ENCODE measurements at places on chromosomes 13 and 19.

GRCh38 chr13:60392131-60392530 lies 4.9 kb upstream of the TDRD3 start:
- no peak for DNase-seq

DNA sequence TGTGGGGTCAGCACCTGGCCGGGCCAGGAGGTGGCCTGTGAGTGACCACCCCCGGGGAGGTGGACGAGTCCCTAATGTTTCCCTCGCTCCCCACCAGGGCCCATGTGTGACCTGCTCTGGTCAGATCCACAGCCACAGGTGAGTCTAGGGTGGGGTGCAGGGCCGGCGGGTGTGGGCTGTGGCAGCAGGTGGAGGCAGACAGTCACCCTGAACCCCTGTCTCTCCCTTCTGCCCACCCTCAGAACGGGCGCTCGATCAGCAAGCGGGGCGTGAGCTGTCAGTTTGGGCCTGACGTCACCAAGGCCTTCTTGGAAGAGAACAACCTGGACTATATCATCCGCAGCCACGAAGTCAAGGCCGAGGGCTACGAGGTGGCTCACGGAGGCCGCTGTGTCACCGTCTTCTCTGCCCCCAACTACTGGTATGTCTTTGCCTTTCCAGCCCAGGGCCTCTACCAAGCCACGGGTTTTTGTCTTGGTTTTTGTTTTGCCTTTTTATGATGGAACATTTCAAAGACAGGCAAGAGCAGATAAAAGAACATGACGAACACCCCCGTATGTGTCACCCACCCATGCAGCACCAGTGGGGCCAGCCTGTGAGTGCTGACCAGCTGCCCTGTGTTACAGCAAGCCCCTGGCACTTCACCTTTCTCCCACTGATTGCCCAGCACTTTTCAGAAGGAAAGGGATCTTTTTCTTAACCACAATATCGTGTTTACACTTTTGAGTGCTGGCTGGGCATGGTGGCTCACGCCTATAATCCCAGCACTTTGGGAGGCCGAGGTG lies 24.9 kb downstream of the CCDC8 start:
- no peak for DNase-seq

GRCh38 chr13:59445812-59446211 lies 717.9 kb downstream of the DIAPH3 start:
- no peak for DNase-seq

GRCh38 chr19:1646659-1647453 lies 5.6 kb downstream of the TCF3 start:
- DNase-seq, result no peak

DNA sequence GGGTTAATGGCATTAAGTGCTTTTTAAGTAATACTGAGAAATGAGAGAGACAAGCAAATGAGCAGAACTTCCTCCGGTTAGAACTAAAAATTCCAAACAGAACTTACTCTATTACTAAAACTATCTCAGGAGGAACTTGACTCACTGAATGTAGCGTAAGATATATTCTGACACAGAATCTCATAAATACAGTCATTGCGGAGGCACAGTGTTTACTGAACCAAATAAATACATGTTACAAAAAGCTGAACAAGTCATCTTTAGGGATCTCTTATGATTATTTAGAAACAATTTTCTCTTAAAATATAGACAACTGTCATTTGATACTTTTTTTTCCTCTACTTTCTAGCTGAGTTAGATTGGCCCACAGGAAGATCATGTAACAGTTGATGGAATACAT lies 283.1 kb downstream of the KLF12 start:
- no peak for DNase-seq

DNA sequence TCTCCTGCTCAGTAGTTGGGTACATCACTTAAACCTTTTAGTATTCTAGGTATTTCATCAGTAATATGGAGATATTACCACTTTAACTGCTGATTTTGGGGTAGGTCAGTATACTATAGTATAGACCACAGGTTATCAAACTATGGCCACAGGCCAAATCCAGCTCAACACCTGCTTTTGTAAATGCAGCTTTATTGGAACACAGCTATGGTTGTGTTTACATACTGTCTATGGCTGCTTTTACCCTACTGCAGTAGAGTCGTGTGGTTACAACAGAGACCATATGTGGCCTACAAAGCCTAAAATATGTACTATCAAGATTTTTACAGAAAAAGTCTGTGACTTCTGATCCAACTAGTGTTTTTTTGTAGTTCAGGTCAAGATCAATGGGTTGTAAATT lies 10.3 kb downstream of the COG6 start:
- no peak for DNase-seq

- no peak for DNase-seq
Measured at GRCh38 chr19:31268751-31269383, 80.4 kb downstream of the TSHZ3 start.

GRCh38 chr13:91212231-91212630 lies 135.3 kb upstream of the MIR17HG start:
- no peak for DNase-seq

DNA sequence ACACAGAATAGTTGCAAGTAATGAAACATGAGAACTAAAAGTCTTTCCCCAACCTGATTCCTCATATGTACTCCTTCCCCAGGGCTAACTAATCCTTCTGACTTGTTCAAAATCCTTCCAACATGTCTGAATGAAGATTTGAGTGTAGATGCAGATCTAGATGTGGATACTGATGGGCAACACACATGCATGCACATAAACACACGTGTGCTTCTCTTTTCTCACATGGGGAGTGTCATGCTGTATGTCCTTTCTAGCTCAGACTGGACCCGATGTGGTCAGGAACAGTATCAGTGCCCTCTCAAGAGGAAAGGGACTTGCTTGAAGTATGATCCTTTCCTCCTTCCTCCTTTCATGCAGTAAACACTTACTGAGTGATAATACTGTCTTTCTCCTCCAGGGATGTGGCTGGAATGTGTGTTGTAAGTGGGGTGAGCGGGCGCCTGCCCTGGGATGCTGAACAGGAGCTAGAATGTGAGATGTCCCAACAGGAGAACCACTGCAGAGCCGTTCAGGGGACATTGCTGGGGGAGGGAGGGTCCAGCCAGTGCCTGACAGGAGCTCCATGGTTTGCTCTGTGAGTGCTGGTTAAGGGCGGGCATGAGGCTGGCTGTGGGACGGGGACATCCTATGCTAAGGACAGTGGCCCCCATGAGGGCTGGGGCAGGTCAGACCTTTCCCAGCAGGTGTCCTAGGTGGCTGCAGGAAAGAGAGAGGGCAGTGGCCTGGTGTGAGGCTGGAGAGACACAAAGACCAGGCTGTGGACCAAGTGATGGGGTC lies 146.9 kb downstream of the TEX29 start:
- no peak for DNase-seq

DNA sequence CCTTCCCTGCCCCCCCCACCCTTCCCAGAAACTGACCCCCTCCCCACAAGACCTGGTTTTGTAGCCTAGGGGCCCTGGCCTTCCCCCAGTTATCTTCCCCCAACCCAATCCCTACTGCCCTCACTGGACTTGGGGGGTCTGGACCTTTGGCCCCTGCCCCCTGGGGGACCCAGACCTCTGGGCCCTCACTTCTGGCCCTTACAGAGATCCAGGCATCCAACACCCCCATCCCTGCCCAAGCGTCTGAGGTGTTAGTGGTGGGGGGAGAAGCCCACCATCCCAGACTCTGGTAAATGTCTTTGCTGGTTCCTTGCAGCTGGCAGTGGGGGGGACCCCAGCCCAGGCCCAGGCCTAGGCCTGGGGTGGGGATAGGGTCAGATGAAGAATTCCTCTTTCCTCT lies 3.5 kb upstream of the ZNF428 start:
- no peak for DNase-seq

DNA sequence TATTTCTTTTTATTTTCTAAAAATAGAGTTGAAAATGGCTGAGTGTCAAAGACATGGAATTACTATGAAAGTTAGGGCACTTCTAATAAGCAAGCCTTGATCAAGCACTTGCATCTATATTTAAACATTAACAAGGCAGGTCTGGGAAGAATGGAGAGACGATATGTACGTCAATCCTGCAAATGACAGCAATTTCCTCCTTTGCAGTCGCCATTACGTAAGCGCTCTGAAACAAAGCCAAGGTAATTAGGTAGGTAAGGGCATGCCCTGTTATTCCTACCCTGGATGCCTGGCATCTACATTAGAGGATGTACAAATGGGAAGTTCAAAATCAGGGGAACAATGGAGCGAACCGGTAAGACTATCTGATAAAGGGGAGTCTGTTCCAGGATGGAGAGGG lies 664.0 kb upstream of the ARGLU1 start:
- DNase-seq, result no peak

GRCh38 chr19:33393286-33394005 lies 19.9 kb downstream of the CEBPG start:
- DNase-seq, result no peak

GRCh38 chr13:83752141-83752540 lies 130.1 kb downstream of the SLITRK1 start:
- DNase-seq, result no peak

DNA sequence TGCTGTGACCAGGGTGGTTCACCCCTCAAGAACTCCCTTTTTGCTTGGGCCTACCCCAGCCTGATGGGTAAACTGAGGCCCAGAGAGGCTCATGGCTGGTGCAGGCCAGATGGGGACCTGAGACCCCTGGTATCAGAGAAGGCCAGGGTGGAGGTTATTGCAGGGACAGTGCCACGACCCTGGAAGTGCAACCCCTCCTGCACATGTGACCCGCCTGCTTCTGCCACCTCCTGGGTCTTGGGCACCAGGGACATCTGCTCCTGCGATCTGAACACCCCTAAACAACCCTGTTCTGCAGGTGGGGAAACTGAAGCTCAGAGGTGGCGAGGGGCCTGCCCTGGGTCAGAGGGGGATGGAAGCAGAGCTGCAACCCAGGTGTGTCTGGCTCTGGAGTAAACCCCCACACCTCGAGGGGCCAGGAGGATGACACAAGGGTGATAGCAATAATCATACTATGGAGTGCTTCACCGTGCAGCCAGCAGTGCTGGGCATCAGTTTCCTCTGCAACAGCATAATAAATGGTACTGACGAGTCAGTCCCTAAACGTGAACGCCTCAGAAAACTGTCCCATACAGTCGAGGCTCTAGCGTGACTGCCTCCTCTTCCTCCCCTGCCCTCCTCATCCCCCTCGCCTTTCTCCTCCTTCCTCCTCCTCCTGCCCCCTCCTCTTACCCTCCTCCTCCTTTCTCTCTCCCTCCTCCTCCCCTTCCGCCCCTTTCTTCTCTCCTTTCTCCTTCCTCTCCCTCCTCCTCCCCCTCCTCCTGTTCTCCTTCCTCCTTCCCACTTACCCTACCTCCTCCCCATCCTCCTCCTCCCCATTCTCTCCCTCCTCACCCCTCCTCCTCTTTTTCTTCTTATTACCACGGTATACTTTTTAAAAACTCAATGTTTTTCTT lies 4.3 kb downstream of the YJEFN3 start:
- no peak for DNase-seq

GRCh38 chr19:6220385-6221191 lies 59.2 kb downstream of the MLLT1 start:
- DNase-seq, result no peak

DNA sequence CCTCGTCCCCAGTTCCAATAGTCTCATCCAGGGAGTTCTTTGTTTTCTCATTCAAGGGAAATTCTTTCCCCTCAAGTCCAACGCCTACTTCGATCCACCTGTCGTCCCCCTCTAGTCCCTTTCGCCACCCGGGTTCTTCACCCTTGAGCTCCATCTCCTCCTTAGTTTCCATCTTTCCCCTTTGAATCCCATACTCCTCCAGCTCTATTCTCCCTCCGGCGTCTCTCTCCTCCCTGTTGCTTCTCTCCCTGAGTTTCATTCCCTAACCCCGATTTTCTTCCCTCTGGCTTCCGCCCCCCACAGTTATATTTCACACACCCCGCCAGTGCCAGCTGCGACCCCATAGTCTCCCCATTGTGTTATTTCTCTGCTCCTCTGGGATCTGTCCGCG lies 628 bp upstream of the SLC17A7 start:
- no peak for DNase-seq

DNA sequence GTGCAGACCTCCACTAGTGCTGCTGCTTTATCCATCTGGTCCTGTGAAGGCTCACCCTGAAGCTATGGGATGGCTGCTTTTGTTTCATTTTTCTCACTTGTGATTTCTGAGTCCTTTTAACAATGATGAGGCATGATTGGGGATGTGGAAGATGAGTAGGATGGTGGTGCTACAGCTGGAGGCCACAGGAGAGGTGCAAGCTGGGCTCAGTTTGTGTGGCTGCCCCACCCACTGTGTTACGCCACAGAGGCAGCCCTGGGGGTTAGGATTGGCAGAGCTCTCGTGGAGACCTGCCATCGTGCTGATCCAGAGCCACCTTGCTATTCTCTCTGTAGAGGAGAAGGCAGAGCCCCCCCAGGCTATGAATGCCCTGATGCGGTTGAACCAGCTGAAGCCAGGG lies 19.6 kb upstream of the QTRT1 start:
- no peak for DNase-seq

GRCh38 chr19:44303976-44304568 lies 753 bp downstream of the ZNF235 start:
- DNase-seq, result no peak

GRCh38 chr19:16587833-16588823 lies 15.9 kb upstream of the SLC35E1 start:
- DNase-seq, result no peak

DNA sequence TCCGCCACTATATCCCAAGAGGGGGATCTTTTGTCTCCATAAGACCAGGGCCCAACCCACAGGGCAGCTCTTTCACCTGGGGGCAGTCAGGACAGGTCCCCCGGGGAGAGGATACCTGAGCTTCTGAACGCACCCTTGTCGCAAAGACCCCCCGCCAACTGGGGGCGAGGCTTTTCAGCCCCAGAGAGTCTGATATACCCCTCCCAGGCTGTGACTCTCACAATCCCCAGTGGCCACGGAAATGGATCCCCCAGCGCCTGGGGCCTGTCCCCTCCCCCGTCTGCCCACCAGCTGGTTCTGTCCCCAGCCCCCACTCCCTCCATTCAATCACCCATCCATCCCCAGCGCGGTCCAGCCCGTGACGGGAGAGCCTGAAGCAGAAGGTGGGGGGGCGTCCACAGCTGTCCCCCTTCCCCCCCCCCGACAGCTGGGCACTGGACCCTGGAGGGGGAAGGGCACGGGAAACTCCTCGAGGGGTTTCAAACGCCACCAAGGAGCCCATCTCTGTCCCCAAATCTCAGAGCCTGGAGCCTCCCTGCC lies 823 bp downstream of the DOCK6 start:
- DNase-seq, result no peak

- no peak for DNase-seq
Measured at GRCh38 chr19:55308281-55308680, 16.9 kb downstream of the TMEM150B start.

- DNase-seq, result no peak
Measured at GRCh38 chr19:29758863-29759262, 43.8 kb upstream of the C19orf12 start.

GRCh38 chr19:13935765-13936510 lies 2.3 kb downstream of the PODNL1 start:
- DNase-seq, result no peak

DNA sequence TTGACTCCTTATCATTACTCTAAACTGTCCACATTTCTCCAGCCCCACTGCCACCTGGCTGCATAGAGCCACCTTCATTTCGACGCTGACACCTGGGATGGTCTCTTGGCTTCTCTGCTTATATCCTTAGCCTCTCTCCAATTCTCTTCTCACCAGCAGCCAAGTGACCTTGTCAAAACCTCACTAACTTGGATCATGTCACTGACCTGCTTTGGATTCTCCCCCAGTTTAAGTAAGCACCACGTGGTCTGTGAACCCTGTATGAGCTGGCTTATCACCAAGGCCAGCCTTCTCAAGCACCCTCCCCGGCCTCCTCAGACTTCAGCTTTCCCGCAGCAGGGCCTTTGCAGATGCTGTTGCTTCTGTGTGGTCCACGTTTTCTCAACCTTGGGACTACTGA lies 12.3 kb upstream of the GGACT start:
- no peak for DNase-seq

Measured in NCI-H2107 (cell line).